ENCODE measurements at places on chromosomes 1 and 21.
A peak's percentile ranks its signal among the peaks of the same experiment; 100 is the strongest.

DNA sequence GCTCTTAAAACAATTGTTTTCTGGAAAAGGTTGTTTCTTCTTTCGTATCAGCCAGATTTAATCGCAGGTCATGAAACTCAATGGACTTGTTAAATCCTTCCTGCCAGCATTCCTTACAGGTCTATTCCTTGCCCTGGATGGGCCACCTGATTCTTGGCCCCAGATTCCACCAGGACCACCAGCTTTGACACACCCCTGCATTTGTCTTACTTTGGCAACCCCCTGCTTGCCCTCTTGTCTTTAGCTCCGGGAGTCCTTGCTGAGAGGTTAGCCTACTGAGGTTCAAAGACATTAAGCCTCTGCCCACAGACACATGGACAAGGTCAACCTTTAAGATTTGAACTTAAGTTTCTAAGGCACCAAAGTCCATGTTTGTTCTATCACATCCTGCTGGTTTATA lies 27.1 kb upstream of the DAB1 start:
- DNase-seq, result no peak

GRCh38 chr1:10639775-10640578 lies 156.5 kb downstream of the CASZ1 start:
- no peak for DNase-seq

DNA sequence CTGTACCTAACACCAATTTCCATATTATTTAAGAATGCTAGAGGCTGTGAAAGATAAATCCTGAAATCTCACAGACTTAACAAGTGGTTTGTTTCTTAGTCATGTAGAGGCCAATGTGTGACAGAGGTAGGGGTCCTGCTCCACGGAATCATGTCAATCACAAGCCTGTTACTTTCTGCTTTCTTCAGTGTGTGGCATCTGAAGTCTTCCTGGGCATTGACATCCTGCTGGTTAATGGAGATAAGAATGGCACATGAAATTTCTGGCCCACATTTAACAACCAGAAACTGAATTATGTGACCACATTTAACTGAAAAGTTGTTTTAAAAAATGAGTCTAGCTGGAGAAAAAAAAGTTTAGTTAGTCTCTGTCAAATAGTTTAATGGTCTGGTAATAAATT lies 68.3 kb upstream of the PLA2G4A start:
- DNase-seq, result no peak

- peak; percentile 58 for DNase-seq
Observed at GRCh38 chr1:206479183-206480125, 9.2 kb downstream of the IKBKE start.

- DNase-seq, result no peak
Observed at GRCh38 chr1:166937329-166937728, 38.0 kb downstream of the ILDR2 start.
